NCI-H2081 treated with DMSO at 0.1 percent for 48 hours (cell line): ENCODE measurements at places on chromosomes 13 and 19.

DNA sequence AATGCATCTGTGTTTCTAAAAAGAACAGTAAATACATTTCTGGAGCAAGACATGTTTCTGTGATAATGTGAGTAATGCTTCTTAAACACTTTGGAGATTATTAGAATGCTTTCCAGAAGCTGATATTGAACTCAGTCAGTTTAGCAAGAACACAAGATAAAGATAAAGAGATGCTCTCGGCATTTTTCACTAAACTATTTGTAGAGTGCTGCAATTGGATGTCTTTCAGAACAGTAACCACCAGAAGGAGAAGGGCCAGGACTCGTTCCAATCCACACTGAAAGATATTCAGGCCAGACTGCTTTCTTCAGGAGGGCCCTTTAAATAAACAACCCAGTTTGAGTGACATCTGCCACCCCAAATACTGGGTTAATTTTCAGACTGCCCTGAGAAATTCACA is 456.0 kb downstream of the TBC1D4 start:
- DNase-seq = no peak

GRCh38 chr19:5052515-5052914 is 83.6 kb downstream of the KDM4B start:
- DNase-seq = no peak

- DNase-seq = no peak
Observed at GRCh38 chr13:32032759-32033158, 1.2 kb downstream of the FRY start.

GRCh38 chr13:98187965-98188261 is 10.8 kb upstream of the RNF113B start:
- no peak for DNase-seq

DNA sequence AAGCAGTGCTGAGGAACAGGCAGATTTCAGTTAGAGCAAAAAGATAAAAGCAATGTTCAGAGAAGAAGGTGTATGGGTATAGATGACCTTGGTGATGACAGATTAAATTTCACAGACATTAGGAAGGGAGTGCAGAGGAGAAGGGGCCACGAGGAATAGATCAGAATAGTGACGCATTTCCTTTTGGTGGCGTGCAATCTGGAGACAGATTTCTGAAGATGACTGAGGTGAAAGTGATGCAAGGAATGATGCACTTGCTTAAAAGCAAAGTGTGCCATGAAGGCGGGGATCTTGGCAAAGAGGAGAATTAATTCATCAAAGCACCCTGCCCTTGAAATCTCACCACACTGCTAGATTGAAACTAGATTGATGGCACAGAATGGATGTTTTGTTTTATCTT is 202.4 kb downstream of the ITGBL1 start:
- no peak for DNase-seq

- DNase-seq = no peak
Observed at GRCh38 chr19:31315652-31316051, 33.6 kb downstream of the TSHZ3 start.

- no peak for DNase-seq
Observed at GRCh38 chr19:46759206-46759605, 13.0 kb upstream of the STRN4 start.
